T follicular helper cell (primary cell): ENCODE measurements at places on chromosomes 13 and 19.

- no peak for DNase-seq
Measured at GRCh38 chr19:47797996-47798903, 6.1 kb downstream of the TPRX1 start.

DNA sequence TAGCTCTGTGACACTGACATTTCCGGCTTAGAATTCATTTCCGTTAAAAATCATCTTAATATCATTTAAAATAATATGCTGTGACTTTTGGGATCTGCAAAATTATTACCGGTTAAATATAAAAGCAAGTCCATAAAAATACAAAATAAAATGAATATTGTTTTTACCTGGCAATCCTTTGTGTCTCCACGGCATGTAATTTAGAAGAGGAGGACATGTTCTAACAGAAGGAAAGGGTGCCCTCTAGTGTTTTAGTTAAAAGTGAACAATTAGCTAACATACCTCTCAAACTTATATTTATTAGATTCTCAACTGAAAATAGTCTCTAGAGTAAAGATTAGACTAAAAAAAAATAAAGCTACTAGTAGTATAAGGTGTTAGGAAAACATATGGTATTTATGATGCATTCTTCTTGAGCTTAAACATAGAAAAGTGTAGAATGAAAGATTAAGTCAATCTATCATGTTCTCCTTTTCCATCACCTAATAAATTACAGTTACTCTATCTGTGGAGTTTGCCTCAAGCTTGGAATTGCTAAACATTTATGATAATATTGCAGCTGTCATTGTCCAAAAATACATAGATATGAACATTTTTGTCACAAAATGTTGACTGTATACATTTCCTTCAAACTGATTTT is 676.7 kb upstream of the SPRY2 start:
- DNase-seq: no peak

GRCh38 chr13:24888291-24888931 is 124.4 kb downstream of the RNF17 start:
- no peak for DNase-seq

DNA sequence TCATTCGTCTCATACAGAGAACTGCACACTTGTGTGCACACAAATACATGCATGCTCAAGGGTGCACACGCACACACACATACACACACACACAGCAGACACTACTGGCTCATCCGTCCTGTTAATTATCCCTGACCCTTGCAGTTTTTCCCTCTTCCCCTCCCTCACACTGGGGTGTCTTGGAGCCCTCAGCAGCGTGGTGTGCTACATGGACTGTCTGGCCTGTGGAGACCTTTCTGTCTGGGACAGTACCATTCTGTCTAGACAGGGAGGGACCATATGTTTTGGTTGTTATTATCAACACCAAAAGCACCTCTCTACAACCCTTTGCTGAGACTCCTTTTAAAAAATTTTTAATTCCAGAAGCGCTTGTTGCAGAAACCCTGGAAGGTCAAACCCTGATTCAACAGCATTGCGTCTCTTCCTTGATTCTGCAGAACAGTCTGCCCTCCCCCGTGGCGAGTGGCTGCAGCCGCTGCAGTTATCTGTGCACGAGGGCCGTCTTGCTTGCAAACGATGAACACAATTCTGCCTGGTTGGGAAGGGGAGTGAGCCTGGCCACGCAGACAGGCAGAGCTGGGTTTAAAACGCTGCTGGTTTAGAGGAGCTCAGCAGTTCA is 374.0 kb downstream of the IRS2 start:
- no peak for DNase-seq

GRCh38 chr19:723247-723646 is 14.5 kb downstream of the PALM start:
- DNase-seq: no peak
